ENCODE measurements at places on chromosomes 1 and 21.

DNA sequence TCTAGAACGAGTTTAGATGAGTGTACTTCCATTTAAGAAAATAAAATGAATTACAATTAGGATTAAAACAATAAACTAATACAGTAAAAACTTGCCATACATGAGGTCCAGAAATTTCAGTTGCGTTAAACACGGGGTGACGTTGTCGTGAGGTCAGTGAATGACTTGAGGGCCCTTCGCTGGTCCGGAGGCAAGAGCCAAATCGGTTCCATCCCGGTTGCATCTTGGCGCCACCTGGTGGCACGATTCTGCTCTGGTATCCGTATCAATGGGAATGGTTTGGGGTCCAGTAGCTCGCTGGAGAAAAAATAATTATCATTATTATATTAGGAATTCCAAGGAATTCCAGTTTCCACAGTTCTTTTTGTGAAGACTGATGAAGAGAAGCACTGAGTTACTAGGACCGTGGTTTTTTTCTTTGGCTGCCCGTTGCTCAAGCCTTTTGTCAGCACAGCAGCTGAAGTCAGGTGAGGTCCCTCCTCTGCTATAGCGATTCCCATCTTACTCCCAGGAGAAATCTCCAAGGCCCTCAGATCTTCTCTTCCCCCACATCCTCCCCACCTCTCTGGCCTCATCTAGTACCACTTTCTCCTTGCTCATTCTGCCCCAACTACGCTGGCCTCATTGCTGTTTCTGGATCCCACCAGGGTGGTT is 161.4 kb downstream of the SLC35F3 start:
- no peak overlapping the region for H3K27ac ChIP-seq
- H3K27me3 ChIP-seq: no peaks in the 10 kb centered on the region
- H3K4me1 ChIP-seq: no peaks in the 10 kb centered on the region
- peak; percentile 83 for DNase-seq
- no peak overlapping the region for H3K4me3 ChIP-seq

- DNase-seq: no peak
- no peaks in the 10 kb centered on the region for H3K36me3 ChIP-seq
- H3K27me3 ChIP-seq: no peaks in the 10 kb centered on the region
- no peak overlapping the region for H3K4me3 ChIP-seq
These were observed 43.3 kb downstream of the SSBP3 start for GRCh38 chr1:54362881-54363340.

- H3K4me1 ChIP-seq: peaks cover 31% of the 10 kb centered on the region
- H3K27me3 ChIP-seq: no peaks in the 10 kb centered on the region
- no peaks in the 10 kb centered on the region for H3K36me3 ChIP-seq
- H3K27ac ChIP-seq: peak overlapping the region; percentile 99
These were observed 16.1 kb upstream of the GPR37L1 start for GRCh38 chr1:202106340-202107254.

GRCh38 chr1:10679496-10680220 is 116.8 kb downstream of the CASZ1 start:
- no peaks in the 10 kb centered on the region for H3K27me3 ChIP-seq
- H3K4me3 ChIP-seq: no peak overlapping the region
- H3K4me1 ChIP-seq: peaks cover 22% of the 10 kb centered on the region
- no peaks in the 10 kb centered on the region for H3K36me3 ChIP-seq
- no peak for DNase-seq

GRCh38 chr1:55117941-55118340 is 78.6 kb downstream of the PCSK9 start:
- no peak overlapping the region for H3K4me3 ChIP-seq
- peaks cover 18% of the 10 kb centered on the region for H3K36me3 ChIP-seq
- H3K27me3 ChIP-seq: no peaks in the 10 kb centered on the region
- no peak for DNase-seq
- no peak overlapping the region for H3K27ac ChIP-seq

DNA sequence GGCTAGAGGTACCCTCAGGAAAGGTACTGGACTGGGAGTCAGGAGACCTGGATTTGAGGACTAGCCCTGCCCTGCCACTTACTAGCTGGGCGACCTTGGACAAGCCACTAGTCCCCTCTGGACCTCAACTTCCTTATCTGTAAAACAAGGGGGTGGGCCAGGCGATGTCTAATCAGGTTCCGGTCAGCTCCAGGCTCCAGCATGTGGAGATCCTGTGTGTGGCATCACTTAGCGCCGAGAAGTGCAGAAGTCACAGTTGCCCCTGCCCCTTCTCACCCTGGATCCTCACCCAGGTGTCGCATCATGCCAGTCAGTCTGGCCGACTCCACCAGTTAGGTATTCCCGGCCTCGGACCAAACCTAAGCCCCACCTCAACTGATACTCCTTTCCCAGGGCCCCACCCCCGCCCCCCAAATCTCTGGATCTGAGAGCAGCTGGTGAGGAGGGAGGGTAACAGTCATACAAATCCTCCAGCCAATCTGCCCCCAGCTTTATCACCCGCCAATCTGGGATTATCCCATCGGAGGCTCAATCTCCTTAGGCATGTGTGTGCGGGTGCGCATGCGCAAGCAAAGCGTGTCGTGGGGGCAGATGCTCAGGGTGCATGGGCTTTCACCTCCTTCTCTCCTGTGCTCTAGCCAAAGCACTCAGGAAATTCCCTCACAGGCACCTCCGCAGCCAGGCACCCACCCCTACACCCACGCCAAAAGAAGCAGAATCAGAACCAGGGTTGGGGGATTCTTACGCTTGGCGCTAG is 5.4 kb downstream of the CELF3 start:
- H3K4me1 ChIP-seq: no peaks in the 10 kb centered on the region
- no peak for DNase-seq
- no peak overlapping the region for H3K27ac ChIP-seq
- H3K27me3 ChIP-seq: no peaks in the 10 kb centered on the region
- H3K4me3 ChIP-seq: no peak overlapping the region

DNA sequence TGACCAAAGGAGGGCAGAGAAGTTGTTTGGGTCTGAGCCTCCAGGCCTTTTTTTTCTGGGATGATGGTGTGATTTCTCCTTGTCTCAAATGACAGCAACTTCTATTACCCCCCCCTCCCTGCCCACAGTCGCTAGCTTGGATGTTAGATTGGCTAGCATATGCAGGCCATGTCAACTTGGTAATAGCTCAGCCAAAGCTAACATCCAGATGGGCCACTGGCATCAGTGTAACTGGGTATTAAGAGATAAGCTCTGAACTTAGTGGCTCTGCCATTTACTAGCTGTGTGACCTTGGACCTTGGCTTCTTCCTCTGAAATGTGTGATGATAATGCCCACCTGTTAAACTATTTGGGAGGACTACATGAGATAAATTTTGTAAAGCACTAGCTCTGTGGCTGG is 86.9 kb upstream of the TSPAN2 start:
- peak; percentile 23 for DNase-seq
- no peaks in the 10 kb centered on the region for H3K27me3 ChIP-seq
- no peaks in the 10 kb centered on the region for H3K36me3 ChIP-seq

DNA sequence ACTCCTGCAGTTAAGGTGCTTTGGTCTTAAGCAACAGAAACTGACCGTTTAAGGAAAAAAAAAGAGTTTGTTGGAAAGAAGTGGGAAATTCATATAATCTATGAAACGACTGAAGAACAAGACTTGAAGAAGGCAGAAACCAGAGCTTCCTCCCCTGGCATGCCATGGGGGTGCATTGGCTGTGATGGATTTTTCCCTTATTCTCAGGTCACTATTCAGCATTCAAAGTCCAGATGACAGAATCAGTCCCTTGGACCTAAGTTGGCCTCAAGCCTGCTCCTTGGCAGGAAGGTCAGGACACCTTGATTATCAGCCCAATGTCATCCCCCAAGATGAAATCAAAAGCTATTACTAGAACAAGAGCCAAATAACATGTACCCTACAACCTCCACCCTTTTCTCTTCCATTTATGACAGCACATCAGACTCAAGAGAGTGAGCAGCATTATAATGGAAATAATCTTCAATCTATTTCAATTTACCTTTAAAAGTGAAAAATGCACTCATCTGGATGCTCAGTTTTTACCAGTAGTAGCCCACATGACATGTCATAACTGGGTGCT is 15.8 kb upstream of the TMEM9 start:
- no peaks in the 10 kb centered on the region for H3K36me3 ChIP-seq
- no peaks in the 10 kb centered on the region for H3K27me3 ChIP-seq
- peaks cover 16% of the 10 kb centered on the region for H3K4me1 ChIP-seq

GRCh38 chr1:99726818-99727217 is 39.6 kb downstream of the FRRS1 start:
- no peaks in the 10 kb centered on the region for H3K4me1 ChIP-seq
- no peak overlapping the region for H3K27ac ChIP-seq
- no peak overlapping the region for H3K4me3 ChIP-seq
- no peaks in the 10 kb centered on the region for H3K36me3 ChIP-seq
- H3K27me3 ChIP-seq: no peaks in the 10 kb centered on the region
- DNase-seq: no peak

GRCh38 chr1:106952776-106953175 is 103.7 kb upstream of the PRMT6 start:
- H3K4me3 ChIP-seq: no peak overlapping the region
- H3K4me1 ChIP-seq: no peaks in the 10 kb centered on the region
- no peaks in the 10 kb centered on the region for H3K27me3 ChIP-seq
- H3K27ac ChIP-seq: no peak overlapping the region

DNA sequence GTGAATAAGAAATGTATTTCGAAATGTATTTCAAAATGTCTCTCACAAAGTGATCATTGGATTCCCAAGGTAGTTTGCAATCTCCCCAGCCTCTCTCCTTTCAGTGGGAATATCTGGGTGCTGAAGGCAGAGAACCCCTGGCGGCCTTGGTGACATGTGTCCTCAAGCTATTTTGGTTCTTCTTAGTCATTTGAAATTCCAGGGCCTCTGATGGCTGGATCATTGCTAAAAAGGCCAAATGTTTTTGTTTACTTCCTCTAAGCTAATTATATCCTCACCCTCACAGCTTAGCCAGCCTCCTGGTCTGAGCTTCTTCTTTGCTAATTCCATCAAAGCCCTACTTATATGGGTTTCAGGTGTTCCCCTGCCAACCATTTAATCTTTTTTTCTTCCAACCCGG is 71.2 kb downstream of the LRRC40 start:
- no peaks in the 10 kb centered on the region for H3K4me1 ChIP-seq
- DNase-seq: no peak
- no peaks in the 10 kb centered on the region for H3K27me3 ChIP-seq

- DNase-seq: no peak
- H3K27ac ChIP-seq: no peak overlapping the region
- H3K4me3 ChIP-seq: no peak overlapping the region
- no peaks in the 10 kb centered on the region for H3K4me1 ChIP-seq
- H3K36me3 ChIP-seq: peaks cover 2% of the 10 kb centered on the region
These were observed 9.9 kb downstream of the SNRPE start for GRCh38 chr1:203871114-203871880.

DNA sequence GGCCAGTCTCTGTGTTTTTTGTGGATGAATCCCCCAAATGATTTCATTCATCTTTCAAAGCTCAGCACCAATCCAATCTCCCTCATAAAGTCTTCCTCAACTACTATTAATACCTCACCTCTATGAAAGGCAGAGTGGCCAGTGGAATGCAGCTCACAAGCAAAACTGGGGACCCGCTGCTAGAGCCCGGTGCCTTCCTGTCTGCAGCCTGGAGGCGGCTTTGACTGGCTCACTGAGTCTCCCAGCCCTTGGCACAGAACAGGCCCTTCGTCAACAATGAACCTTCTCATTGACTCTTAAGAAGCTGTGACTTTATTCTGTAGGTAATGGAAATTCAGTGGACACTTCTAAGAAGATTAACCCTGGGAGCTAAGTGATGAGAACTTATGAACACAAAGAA is 86.8 kb upstream of the RAB4A start:
- H3K36me3 ChIP-seq: no peaks in the 10 kb centered on the region
- H3K27ac ChIP-seq: no peak overlapping the region
- H3K27me3 ChIP-seq: no peaks in the 10 kb centered on the region
- H3K4me3 ChIP-seq: no peak overlapping the region

DNA sequence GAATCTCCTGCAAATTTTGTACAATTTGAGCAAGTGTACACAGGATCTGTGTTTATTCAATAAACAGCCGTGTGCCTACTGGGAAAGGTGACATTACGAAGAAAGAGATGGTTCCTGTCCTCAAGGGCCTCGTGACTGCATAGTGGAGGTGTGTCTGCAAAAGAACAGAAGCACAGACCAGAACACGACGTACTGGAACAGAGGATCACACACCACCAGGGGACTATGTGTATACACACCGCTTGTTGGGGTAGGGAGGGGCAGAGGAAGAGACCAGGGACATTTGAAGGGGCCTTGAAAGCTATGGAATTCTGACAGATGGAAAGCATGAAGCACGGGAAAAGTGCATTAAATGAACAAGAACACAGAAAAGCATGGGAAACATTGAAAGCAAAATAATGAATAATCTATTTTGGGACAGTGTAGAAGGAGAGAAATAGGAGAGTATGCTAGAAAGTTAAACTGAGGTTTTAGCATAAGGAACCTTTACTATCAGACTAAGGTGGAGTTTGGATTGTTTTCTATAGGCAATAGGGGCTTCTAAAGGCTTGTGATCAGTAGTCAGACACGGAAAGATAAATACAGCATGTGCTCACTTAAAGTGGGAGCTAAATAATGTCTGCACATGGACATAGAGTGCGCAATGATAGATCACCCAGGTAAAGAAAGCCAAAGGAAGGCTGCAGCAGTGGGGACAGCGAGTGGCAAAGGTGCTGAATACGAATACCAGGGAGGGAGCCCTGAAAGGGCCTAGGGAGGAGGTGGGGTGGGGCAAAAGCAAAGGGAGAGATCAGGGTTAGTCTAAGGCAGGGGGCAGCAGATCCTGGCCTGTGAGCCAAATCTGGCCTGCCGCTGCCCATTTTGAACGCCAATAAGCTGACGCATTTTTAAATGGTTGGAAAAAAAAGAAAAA is 11.0 kb downstream of the JAK1 start:
- peaks cover 27% of the 10 kb centered on the region for H3K4me1 ChIP-seq
- no peak for DNase-seq
- H3K4me3 ChIP-seq: no peak overlapping the region
- peak overlapping the region; percentile 36 for H3K27ac ChIP-seq
- no peaks in the 10 kb centered on the region for H3K27me3 ChIP-seq
